ENCODE measurements at places on chromosomes 11 and 22.
A peak's percentile ranks its signal among the peaks of the same experiment; 100 is the strongest.

DNA sequence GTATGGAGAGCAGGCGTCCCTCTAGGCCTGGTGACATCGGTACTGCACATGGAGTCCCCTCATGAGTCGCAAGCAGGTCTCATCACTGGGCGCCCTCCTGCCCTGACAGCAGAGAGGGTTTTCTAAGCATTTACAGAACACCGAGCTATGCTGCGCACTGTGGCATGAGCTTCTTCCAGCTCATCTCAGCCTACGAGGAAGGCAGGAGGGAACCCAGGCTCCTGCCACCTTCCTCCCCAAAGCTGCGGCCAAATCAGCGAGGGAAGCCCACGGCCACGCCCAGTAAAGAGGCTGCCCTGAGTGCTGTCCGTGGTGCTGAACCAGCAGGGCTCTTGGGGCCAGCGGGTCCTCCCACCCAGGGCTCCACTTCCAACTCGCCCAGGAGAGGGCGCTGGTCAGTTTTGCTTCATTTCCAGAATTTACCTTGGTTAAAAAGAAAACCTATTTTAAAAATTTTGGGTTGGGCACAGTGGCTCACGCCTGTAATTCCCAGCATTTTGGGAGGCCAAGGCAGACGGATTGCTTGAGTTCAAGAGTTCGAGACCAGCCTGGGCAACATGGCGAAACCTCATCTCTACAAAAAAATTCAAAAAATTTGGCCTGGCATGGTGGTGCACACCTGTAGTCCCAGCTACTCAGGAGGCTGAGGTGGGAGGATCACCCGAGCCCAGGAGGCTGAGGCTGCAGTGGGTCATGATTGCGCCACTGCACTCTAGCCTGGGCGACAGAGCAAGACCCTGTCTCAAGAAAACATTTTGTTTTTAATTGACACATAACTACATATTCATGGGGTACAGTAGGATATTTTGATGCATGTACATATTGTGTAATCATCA, 34.2 kb downstream of the PHF21B start:
- no peak for DNase-seq

- no peak for DNase-seq
These were observed 1.4 kb upstream of the LRRC10B start for GRCh38 chr11:61507012-61507768.

- DNase-seq = no peak
These were observed 81.2 kb downstream of the KIF18A start for GRCh38 chr11:28026634-28027290.

DNA sequence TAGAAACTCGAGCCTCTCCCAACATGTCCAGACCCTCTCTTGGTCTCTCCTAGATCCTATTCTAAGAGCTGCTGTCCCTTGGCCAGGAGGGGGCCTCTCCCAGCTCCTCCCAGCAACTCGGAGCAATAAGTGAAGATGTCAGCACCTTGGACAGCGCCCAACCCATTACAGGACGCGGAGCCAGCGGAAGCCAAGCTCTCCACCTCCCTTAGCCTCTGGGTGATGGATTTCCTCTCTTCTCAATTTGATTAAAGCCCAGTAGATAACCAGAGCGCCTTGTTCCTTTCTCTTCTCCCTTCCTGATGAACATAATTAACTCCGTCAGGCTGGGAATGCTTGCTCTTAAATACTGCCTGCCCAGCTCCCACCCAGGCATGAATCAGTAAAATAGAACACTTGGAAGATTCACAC, 26.2 kb upstream of the TPBGL start:
- DNase-seq = peak; percentile 32

DNA sequence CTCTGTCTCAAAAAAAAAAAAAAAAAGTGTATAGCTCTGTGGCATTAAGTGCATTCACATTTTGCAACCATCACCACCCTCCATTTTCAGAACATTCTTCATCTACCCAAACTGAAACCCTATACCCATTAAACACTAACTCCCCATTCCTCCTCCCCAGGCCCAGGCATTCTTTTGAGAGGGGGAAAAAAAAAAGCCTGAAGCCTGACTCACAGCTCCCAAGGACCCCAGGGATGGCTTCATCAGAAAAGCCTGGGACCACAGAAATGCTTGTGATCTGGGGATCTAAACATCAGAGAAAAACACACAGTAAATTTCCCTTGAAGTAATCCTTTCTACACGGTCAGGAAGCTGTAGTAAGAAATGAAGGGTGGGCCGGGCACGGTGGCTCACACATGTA, 10.7 kb upstream of the GTSE1 start:
- no peak for DNase-seq
